ENCODE measurements at places on chromosomes 6 and 20.

- DNase-seq: no peak
Observed at GRCh38 chr20:10679269-10679668, 5.5 kb upstream of the JAG1 start.

- DNase-seq: peak; percentile 83
Observed at GRCh38 chr20:62926229-62927127, at the start of gene DIDO1. Gene DIDO1 (minus strand): TSS chr20:62926505.

DNA sequence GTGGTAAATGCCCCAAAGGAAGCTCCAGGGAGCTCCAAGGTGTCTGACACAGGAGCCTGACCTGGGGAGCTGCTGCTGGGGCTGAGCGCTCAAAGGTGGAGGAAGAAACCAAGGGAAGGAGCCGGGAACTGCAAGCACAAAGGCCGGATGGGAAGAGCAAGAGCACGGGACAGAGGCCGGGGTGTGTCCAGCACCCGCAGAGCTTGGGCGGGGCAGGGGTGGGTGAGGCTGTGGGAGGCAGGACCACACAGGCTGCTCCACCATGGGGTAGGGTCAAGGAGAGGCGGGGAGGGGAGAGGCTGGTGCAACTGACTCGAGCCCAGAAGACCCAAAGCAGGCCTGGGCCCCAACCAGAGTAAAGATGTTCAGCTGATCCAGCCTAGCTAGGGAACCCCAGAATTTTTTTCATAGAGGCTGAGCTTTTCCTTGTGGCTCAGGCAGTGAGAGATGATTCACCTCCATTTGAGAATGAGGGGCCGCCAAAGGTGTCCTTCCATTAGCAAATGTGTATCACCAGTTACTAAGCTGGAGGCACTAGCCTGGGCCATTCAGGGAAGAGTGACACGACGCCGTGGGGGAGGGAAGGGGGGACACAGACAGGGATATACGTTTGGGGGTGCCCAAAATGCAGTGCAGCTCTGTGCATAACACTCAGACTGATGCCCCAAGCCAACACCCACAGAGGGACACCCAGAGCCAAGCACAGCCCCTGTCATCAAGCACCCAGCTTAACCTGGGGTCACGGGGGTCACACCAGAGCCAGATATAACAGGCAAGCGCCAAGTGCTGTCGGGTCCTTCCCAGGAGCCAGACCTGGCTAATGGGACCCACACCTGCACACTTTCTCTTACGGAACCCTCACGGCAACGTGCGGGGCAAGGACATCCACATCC is 21.3 kb upstream of the TLDC2 start:
- DNase-seq: no peak

DNA sequence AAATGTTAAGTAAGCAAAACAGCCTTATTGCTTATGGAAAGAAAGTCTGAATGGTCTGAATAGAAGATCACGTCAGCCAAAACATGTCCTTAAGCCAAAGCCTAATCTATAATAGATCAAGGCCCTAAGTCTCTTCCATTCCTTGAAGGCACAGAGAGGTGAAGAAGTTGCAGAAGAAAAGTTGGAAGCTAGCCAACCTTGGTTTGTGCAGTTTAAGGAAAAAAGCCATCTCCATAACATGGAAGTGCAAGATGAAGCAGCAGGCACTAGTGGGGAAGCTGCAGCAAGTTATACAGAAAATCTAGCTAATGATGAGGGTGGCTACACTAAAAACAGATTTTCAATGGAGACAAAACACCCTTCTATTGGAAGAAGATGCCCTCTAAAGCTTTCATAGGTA is 29.1 kb downstream of the LRRN4 start:
- DNase-seq: no peak

DNA sequence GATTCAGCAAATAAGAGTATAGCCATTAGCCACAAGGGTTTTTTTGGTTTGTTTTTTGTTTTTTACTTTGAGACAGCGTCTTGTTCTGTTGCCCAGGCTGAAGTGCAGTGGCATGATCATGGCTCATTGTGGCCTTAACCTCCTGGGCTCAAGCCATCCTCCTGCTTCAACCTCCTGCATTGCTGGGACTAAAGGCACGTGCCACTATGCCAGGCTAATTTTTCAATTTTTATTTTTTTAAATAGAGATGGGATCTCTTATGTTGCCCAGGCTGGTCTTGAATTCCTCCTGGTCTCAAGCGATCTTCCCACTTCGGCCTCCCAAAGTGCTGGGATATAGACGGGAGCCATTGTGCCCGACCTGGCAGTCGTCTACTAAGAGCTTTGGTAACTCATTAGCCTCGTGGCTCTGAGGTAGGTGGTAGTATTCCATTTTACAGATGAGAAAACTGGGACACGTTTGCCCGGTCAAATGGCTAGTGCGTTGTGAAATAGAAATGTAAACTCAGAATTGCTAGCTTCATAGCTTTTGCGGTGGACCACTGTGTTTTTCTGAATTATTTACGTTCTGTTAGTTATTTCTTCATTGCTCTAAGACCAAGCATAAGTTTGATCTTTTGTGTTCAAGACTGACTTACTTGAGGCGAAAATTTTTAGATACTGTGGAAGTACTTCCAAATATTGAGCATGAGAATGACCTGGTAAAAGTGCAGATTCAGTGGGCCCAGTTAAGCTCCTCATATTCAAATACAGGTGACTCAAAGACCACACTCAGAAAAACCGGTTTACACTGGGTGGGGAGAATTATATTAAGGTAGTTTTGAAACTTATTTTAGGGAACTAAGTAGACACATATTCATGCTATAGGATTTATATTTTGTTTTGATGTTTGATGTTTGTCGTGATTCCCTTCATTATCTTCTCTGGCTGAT is 2.1 kb downstream of the PANK2 start:
- DNase-seq: no peak

DNA sequence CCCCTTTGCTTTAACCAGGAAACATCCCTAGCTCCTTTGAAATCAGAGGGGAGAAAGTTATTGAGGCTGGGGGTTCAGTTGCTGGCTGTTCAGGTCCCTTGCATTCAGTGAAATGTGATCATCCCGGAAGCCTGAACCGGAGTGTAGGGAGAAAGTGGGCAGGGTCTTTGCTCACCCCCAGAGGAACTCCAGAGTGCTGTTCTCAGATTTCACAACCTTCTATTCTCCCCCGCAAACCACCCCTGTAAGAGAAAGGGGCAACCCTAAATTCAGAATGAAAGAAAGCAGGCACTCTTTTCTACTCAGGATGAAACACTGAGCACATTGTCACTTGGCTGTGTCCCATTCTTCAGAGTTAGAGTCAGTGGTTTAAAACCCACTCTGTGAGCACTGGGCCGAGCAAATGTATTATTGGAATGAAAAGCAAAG is 139.8 kb downstream of the KHDC1L start:
- no peak for DNase-seq

DNA sequence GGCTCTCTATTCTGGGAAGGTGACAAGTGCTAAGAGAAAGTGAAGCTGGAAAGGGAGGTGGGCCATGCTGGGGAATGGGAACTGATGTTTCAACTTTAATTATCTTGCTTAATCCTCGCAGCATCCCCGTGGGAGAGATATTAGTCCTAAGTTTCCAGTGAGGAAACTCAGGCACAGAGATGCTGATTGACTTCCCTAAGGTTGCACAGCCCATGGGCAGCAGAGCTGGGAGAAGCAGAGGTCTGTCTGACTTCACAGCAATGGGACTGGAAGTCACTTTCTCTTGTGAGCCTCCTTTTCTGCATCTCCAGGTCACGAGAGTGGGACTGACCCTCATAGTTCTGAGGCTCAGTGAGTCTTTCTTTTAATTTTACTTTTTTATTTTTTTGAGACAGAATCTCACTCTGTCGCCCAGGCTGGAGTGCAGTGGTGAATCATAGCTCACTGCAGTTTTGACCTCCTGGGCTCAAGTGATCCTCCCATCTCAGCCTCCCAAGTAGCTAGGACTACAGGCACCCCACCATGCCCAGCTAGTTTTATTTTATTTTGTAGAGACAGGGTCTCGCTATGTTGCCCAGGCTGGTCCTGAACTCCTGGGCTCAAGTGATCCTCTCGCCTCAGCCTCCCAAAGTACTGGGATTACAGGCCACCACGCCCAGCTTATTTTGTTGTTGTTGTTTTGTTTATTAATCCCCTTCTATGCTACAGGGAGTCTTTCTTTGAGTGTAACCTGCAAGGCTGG is 2.6 kb downstream of the RAB44 start:
- DNase-seq: no peak

DNA sequence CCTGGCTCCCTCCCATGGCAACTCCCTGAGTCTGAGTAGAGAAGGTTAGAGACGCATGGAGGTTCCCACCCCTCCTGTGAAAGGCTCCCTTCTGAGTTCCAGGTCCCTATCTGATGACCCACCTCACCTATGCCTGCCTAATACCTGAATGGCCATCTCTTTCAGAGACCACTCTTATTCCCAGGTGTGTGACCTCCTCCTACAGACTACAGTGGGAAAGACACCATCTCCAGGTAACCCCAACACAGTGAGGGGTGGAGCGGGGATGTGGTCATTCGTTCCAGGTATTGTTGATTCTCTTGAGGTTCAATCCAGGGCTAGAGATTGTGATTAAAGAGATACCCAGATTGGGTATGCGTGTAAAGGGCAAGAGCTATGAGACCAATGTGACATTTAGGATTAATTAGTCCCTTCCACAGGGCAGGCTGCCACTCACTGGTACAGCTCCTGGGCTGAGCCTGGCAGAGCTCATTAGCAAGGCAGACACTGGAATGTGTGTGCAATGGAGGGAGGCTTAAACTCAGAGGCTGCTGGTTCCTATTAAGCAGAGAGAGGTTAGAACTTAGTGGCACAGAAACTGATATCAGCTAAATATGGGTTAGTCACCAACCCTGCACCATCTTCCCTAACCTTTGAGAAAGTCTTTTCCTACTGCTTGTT is 46.5 kb upstream of the IER3 start:
- DNase-seq: no peak

DNA sequence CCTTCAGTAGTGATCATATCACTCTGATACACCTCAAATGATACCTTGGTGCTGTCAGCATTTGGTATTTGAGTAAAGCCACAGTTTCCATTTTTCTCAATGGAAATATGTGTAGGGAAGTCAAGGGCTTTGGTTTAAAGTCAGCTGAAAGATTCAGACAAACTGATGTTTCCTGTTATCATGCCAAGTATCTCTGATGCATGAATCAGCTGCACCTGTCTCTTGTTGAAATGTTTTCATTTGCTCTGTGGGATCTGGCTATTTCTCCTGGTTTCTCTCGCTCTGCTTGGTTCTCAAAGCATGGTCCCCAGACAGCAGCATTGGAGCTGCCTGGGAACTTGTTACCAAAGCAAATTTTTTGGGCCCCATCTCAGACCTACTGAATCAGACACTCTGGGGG is 23.5 kb downstream of the ZFP64 start:
- no peak for DNase-seq

DNA sequence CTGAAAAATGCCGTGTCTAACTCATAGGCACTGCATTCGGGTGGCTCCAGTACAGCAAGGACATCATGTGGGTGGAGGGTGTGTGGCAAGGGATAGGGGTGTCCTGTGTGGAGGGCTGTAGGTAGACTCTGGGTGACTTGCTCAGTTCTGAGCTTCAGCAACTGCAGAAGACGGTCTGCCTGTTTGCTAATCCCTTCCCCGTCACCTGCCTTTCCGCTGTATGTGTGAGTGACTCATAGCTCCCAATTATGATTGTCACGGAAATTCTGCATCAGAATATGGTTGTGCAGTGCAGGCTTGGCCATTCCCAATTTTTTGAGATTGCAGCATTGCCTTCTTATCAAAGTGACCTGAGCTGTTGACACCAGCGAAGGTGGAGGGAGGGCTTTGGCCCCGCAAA is 174.3 kb downstream of the CDH4 start:
- no peak for DNase-seq

- no peak for DNase-seq
Observed at GRCh38 chr20:56348746-56349145, 10.0 kb upstream of the FAM210B start.

- no peak for DNase-seq
Observed at GRCh38 chr6:44228433-44228832, 5.0 kb downstream of the SLC29A1 start.

DNA sequence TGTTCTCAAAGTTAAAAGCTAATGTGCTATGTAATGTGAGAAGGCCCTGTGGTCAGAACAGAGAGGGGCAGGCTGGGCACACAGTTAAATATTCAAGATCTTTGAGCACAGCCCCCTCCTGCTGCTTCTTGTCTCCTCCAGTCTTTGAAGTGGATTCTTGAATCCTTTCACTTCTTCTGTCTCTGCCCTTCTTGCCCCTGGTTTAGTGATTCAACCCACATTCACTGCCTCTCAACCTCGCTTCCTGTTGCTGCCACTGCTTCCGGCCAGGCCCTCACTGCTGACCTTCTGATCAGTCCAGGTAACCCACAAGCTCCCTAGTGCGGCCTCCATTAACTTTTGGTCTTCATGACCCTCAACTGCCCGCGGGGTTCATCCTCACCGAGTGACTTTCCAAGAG is 417.3 kb upstream of the NOX3 start:
- no peak for DNase-seq

DNA sequence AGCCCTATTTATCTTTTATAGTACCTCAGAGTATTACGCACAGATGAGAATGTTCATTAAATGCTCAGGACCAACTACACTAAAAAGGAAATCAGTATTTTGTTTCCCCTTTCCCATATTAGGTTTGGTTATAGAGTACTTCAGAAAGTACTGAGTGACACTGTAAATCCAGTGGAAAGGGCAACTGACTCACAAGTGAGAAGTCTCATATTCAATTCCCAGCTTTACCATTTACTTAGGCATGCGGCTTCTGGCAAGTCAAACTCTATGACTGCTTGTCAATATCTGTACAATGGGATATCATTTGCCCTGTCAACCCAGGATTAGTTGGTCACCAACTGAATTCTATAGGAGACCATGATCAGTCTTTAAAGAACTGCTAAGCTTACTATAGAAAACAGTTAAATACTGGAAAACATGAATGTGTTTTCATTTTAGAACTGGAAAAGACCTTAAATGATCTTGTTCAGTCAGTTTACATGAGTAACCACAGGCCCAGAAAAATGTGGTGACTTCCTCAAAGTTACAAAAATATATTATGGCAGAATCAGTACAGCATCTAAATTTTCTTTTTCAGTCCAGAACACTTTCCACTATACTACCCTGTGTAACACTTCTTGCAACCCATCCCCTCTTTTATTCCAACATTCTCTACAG is 3.6 kb downstream of the MAP3K7 start:
- DNase-seq: no peak

GRCh38 chr6:163775313-163775712 is 360.8 kb downstream of the QKI start:
- no peak for DNase-seq

DNA sequence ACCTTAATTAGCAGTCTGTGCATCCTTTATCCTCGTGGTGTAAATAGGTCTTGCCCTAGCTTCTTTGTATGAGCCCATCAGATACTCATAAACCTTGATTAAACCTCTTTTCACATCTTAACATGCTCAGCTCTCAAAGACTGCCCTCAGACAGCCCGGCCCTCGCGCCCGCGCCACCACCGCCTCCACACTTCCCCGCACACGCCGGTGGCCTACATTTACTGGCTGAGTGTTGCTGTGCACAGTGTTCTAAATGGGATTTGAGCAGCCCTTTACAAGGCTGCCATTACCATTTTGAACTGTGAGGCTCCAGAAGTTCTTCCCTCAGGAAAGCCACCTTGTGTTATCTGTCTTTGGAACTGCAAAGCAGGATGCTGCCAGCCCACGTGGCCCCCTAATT is 63.0 kb upstream of the INSM1 start:
- DNase-seq: no peak
